ENCODE measurements at places on chromosomes 11 and 22.

GRCh38 chr22:38204784-38205183, 3.0 kb downstream of the MAFF start:
- no peak for DNase-seq

- no peak for DNase-seq
Measured at GRCh38 chr22:31425331-31426050, 26.1 kb downstream of the DRG1 start.

GRCh38 chr11:71574418-71574817, 8.3 kb downstream of the KRTAP5-11 start:
- no peak for DNase-seq

GRCh38 chr22:29704528-29705285, 15.1 kb upstream of the CABP7 start:
- DNase-seq, result no peak

GRCh38 chr22:30183861-30184278, 62.7 kb downstream of the LIF start:
- no peak for DNase-seq

DNA sequence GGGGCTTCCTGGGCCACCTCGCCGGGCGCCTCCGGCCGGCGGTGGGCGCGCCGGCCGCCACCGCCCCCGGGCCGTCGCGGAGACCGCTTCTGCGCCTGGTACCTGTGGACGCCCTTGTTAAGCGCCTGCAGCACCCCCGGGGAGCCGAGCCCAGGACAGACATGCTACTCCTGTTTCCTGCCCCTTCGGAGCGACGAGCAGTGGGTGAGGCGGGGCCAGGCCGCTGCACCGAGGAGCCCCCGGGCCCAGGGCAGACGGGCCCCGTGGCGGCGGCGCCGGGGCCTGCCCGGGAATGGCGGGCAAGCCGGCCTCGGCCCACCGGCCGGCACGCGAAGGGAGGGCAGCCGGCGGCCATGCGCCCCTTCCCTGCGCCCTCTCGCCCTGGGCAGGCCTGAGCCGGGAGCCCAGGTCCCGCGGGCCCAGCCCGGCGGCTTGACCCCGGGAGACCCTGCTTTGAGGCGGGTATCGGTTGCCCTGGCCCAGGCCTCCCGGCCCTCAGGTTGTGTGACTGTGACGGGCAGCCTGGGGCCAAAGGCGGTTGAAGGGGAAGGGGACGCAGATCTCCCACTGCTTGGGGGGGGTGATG, 789 bp upstream of the KDM2A start:
- no peak for DNase-seq

- DNase-seq, result no peak
Measured at GRCh38 chr11:15519911-15520310, 405.2 kb downstream of the INSC start.

DNA sequence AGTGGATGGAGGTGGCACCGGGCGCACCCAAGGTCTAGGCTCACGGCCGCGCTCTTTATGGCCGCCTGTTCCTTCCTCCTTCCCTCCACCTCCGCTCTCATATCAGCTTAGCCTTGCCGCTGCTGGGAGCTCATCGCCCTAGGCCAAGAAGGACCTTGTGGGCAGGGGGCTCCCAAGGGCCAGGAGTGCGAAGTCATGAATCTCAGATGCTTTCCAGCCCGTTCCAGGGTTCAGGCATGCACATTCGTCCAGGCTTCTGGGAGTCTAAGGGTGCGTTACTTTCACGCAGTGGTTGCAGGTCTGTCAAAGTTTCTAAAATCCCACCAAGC, 4.1 kb upstream of the GALR3 start:
- DNase-seq, result no peak
